Thoracic aorta (tissue), 2 donors: ENCODE measurements at places on chromosomes 7 and 10. TPM values are rescaled to one million over a fixed set of nuclear protein-coding genes. Genes with fewer than 3 reads are reported as not detected.

DNA sequence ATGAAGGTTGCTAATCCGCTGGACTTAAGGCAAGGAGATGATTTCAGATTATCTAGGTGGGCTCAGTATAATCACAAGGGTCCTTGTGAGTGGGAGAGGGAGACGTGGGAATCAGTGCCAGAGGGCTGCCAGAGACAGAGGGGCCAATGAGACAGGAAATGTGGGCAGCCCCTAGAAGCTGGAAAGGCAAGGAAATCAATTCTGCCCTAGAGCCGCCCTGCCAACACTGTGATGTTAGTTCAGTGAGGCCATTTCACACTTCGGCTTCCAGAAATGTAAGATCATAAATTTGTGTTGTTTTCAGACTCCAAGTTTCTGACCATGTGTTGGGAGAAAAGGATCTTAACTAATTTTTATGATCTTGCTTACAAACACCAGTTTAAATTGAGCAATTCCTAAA lies 3.6 kb upstream of the GPNMB start:
- no peak for DNase-seq

- DNase-seq, result no peak
Measured at GRCh38 chr10:11013836-11014235, 3.8 kb upstream of the CELF2 start.

- DNase-seq, result no peak
Measured at GRCh38 chr7:91784469-91784868, 96.0 kb downstream of the MTERF1 start.

GRCh38 chr7:147971606-147972110 lies 618.9 kb upstream of the C7orf33 start:
- no peak for DNase-seq

DNA sequence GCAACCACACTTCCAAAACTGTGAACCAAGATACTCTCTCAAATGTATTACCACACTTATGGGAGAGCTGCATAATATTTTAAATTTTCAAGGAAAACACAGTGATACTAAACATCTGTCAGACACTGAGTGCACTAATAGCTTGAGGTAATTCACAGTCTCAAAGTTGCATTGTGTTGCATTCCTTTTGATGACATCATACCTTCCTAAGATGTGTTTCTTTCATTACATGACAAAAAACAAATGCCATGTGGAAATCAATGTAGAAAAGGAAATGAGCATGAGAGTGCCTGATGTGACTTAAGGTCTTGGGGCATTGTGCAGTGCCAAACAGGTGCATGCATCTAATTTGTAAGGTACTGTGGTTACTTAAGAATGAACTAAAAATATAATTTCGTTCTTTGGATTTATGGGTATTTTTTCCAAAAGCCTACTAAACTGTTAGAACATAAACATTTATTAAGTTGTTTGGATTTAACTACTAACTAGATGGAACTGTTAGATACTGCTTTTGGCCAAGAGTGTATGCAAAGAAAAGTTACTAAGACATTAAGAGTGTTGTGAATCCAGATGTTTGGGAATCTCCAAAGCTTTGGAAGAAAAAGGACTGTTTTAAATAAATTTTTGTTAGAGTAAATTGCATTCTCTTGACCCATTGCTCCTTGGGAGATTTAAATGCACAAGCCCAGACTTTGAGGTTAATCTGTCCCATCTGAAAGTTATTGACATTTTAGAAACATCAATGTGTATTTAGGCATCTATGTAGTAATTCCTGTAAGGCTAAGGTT lies 496.2 kb upstream of the SEMA3D start:
- no peak for DNase-seq

GRCh38 chr7:142800699-142801260 lies 30.0 kb downstream of the PRSS2 start:
- DNase-seq, result no peak

DNA sequence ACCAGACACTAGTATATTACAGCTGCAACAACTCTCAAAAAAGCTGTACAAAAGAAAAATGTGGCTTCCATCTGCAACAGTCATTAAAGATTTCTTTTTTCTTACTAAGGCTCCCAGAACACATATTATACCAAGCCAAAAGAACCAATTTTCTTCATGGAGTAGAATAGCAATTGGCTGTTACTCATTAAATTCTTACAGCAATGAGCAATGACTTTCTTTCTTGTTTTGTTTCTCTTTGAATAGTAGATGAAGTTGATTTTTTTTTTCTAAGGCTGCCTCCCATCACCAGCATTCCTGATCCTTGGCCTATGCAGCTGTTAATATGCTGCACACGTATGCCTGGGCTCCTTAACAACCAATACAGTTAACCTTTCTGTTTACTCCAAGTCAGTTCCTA lies 36.6 kb upstream of the SPOCK2 start:
- DNase-seq, result no peak

DNA sequence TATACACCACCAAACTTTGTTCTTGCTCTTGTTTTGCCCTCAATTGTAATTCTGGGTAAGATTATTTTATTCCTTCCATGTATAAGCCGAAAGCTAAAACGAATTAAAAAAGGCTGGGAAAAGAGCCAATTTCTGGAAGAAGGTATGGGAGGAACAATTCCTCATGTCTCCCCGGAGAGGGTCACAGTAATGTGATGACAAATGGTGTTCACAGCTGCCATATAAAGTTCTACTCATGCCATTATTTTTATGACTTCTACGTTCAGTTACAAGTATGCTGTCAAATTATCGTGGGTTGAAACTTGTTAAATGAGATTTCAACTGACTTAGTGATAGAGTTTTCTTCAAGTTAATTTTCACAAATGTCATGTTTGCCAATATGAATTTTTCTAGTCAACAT lies 12.5 kb upstream of the CFAP69 start:
- DNase-seq, result no peak

SMNDC1 gene
- total RNA-seq, result 7.2 TPM

- DNase-seq, result no peak
Measured at GRCh38 chr7:129875745-129876411, 76.9 kb downstream of the UBE2H start.

GRCh38 chr7:100469227-100470044 lies 5.4 kb upstream of the SPACDR start:
- DNase-seq, result peak; percentile 52

TMEM213 gene
- total RNA-seq, result not detected

GRCh38 chr7:27159266-27160144 lies 3.0 kb upstream of the HOXA7 start:
- no peak for DNase-seq

DNA sequence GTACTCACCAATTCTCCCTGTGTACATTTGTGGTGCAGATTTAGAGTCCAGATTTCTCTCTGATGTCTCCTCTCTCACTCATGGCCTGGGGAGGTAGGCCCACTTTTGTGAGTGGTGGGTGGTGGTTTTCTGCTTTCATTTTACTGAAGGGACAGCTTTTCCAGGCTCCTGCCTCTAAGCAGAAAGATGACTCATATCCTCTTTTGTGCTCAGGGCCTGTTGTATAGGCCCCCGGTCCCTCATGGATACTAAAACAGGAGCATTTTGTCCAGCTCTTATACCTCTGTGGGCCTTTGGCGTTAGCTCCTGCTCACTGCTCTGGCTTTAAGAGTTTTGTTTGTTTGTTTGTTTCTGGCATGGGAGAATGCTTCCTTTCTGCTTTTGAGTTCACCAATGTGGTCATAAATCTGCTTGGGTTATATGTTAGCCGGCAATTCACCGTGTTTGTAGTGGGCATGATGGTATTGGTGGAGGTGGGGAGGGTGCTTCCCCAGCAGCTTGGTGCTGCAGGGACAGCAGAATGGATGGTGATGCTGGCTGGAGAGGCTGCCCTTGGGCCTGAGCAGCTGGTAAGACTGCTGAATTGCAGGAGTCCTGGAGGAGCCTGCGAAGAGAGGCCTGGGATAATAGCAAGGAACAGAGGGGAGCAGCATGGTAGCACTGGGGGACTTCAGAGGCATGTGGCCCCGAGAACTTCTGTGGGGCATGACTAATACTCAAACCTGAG lies 468.7 kb downstream of the RPS24 start:
- no peak for DNase-seq
